ENCODE measurements at places on chromosomes 11 and 22. TPM values are rescaled to one million over a fixed set of nuclear protein-coding genes. Genes with fewer than 3 reads are reported as not detected.

DNA sequence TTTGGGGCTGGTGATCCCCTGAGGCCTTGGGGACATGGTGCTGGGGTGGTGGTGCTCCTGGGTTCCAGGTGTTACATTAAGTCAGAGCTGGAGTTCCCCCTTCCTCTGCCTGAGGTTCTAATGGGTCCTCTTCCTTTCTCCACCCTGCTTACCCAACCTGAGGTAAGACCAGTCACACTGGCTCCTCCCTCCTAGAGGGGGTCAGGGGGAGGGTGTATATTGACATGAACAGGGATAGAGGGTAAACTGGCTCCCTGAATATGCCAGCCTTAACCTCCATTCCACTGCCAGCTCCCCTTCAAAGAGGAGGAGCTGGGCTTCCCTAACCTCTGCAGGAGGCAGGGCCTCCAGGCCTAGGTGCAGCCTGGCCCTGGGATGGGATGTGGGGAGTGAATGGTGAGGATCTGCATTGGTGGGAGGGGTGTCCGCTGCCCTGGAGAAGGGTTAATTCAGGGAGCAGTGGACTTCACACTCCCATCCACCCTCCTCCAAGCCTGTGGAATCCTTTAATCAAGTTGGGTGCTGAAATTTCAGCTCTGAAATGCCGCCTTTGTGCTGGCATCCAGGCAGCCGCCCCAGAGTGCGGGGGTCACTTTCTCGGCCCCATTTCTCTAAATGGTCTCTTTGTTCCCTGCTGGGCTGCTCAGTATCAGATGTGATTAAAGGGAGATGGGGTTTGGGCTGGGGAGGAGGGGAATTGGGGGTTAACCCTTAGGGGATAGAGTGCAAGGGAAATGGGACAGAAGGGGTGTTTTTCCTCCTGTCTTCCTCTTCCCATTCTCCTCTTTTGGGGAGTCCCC, 15.2 kb downstream of the POLR2F start:
- DNase-seq = no peak

- DNase-seq = peak; percentile 89
Observed at GRCh38 chr11:67468759-67469507, at the start of gene TMEM134. TSS of gene TMEM134 (minus strand) at chr11:67469251. CDS start at chr11:67469192, 59 bp downstream.

DNA sequence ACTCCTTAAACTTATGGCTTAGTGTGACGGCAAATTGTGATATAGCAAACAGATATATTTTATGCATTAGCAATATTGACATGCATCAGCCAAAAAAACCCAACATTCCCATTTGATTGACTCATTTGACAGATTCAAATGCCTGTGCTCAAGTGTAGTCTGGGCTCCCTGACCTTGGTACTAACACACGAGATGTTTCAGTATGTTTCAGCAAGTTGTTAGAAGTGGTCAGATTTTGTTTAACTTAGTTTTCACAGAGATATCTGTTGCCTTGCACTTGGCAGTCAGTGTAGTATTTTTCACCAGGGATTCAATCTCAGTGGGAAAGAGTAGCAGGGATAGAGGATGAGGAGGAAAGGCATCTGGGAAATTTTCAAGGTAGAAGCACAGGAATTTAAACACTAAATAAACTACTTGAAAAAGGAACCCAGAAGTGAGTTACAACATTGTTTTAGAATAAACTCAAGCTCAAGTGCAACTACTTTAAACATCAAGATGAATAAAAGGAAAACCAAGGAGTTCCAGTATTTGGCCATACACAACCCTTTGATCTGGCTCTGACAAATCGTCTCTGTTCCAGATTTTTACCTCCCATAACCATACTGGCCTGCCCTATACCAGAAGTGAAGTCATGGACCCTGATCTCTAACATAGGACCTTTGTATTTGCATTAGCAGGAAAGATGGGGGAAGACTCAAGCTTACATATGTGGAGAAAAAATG, 56.5 kb upstream of the BLID start:
- no peak for DNase-seq

- no peak for DNase-seq
Observed at GRCh38 chr22:40107851-40108378, 69.8 kb upstream of the TNRC6B start.

DNA sequence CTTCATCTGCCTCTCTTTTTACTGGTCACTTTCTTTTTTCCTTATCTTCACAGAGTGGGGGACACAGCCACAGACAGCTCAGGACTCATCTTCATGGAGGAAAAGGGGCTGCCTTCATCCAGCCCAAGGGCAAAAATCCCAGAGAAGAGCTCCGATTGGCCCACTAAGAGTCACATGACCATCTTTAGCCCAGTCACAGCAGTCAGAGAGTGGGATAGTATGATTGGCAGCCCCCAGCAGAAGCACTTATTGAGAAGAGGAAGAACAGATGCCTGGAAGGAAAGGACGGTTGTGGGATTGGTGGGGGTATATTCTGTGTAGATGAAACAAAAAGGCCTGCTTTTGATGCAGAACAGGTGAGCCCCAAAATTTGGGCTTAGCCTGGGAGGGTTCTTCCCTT, 77.8 kb downstream of the MN1 start:
- DNase-seq = no peak

DNA sequence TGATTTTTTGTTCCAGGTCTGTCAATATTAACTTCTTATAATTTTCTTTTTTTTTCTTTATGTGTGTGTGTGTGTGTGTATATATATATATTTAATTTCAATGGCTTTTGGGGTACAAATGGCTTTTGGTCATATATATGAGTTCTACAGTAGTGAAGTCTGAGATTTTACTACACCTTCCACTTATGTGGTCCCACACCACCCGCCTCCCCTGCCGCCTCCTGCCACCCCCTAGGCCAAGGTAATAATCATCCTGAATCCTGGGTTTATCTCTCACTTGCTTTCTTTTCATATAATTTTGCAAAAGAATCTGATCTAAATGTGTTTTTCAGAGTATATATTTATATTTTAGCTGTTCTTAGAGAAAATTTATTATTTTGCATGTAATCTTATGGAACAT, 11.1 kb downstream of the NEAT1 start:
- no peak for DNase-seq

DNA sequence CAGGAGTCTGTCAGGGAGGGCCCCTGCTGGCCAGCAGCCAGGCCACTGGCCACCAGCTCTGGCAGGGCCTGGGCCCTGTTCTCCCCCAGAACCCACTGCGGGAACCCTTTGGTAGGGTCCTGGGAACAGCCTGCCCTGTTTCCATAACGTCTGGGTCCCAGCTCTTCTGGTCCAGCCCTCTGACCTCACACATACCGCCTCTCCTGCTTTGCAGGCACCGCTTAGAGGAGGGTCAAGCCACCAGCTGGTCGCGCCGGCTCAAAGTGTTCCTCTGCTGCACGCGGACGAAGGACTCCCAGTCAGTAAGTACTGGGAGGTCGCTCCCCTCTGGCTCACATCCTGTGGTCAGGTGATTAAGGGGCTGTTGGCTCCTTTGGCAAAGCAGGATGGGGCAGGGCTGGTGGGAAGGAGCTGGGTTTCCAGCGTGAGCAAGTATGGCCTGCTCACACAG, 26.6 kb upstream of the MYRF start:
- DNase-seq = no peak

DNA sequence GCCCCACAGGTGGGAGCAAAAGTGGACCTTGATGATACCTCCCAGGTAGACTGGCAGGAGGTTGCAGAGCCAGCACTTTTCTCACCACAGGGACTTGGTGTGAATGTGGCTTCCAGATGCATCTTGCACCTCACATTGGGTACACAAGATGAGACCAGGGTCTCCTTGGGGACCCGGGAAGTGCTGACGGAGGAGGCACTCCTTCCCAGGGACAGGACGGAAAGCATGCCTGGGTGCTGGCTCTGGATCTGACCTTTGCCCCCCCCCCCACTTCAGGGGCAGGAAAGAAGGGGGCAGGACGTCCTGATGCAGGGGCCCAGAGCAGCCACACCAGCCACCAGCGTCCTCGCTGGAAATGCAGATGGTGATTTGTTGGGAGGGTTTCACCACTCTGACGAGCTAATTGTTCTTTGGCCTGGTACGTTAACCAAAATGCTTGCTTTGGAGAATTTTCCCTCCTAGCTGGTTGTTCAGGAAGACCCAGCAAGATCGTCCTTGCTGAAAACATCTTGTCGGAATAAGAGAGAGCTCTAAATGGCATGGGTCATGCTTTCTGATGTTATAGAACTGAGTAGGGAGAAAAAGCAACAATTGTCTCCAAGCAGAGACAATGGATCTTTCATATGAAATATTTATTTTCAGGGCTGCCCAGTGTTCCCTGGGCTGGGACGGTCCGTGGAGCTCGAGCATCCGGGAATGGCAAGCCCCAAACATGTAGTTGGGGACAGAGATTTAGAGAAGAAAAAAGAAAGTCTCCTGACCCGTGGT, 74.4 kb upstream of the PPARA start:
- no peak for DNase-seq

GRCh38 chr22:49825944-49826602, 1.6 kb downstream of the BRD1 start:
- no peak for DNase-seq

DNA sequence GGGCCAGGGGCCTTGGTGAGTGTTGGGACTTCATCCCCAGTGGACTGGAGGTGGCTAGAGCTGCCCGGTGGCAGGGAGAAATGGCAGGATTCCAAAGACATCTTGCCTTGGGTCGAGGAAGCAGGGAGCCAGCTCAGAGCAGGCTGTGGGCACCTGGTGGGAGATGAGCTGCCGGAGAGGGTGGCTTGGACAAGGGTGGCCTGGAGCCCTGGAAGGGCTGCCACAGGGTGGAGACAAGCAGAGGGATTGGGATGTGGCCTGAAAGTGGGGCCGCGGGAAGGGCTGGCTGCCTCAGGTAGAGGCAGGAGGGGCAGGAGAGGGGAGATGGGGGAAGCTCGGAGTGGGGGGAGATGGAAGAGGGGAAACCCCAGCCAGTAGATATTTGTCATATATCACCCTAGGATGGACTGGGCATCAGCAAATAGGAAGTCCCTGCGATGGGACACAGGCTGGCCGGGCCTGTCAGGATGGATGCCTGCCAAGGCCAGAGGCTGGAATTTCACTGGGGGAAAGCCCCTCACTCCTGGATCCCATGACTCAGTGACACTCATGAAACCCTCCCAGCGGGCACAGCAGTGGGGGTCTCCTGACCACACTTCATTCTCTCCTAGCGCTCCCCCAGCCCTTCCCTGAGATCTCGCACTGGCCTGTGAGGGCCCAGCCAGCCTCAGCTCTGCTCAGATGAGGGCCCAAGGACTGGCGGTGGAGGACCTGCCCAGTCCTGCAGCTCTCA, 72.0 kb upstream of the SHISAL1 start:
- DNase-seq = no peak

GRCh38 chr22:36395055-36395849, 7.5 kb upstream of the MYH9 start:
- no peak for DNase-seq

GRCh38 chr22:42747701-42748513, 27.2 kb upstream of the A4GALT start:
- no peak for DNase-seq

GRCh38 chr11:80061056-80061455, 620.2 kb upstream of the TENM4 start:
- DNase-seq = no peak

GRCh38 chr11:47234669-47235100, 13.9 kb downstream of the ACP2 start:
- DNase-seq = no peak

GRCh38 chr11:69127081-69127850, 28.5 kb upstream of the SMIM38 start:
- DNase-seq = no peak

DNA sequence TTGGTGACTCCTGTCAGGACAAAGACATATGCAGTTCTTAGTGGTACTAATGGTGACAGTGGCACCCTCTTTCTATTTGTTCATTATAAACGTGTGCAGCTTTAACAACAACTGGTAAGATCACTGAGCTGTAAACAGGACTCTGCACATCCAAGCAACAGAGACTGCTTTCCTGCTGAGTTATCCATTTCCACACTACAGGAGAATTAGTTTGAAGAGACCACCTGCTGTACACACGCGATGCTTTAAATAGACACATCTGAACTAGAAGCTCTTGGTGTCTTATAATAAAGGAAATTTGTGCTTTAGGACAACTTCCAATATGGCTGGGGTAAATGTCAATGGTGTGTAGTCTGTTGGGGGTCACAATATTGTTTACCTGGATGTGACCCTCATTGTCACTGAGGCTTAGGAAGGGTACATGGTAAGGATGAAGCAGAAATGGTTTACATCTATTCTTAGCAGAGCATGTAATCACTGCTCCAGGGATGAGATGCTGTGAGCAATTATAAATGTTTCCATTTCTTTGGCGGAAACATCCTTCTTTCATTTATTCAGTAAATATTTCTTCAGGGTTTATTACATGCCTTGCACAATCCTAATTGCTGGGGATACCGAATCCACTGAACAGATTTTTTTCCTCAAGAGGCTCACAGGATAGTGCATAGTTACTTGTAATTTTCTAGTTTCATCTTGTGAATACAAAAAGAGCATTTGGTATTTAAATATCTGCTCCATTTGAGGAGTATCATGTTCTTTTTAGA, 354.0 kb upstream of the CCDC90B start:
- DNase-seq = no peak

- DNase-seq = peak; percentile 27
Observed at GRCh38 chr11:19905280-19905853, 192.7 kb downstream of the NAV2 start.

DNA sequence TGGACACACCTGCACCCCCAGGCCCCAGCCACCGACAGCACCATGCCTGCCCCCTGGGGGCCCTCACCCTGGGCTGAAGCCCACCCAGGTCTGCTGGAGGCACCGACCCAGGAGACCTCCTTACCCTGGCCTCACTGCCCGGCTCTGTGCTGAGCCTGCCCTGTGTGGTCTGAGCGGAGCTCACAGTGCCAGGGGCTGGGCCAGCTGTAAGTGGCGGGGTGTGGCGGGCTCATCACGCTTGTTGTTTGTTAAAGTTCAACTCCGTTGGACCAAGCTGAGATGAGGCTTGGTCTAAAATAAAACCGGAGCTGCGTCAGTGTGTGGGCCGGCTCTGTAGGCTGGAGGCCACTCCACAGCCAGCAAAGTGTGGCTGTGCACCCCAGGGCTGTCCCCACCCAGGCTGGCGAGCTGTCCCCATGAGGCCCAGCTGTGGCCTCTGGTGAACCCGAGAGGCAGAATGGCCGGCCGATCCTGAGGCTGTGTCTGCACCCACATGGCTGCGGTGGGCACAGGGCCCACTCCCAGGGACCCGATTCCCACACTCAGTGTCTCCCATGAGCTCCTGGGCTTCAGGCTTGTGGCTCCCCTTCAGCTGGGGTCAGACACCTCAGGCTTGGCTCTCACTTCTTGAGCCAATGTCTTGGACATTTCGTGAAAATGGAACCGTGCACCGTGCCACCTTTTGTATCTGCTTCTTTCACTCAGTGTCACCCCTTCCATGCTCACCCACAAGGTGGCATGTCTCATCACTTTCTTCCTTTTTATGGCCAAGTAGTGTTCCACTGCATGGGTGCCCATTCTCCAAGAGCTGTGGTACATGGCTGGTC, 137.9 kb downstream of the CTTN start:
- DNase-seq = no peak

GRCh38 chr22:41447435-41448188, 1.0 kb upstream of the TOB2 start:
- peak; percentile 71 for DNase-seq

The OR5J2 gene
- not detected for polyA plus RNA-seq

The GLYAT gene
- 151 TPM for polyA plus RNA-seq

The SYT9 gene
- 5.0 TPM for polyA plus RNA-seq

The RASSF7 gene
- polyA plus RNA-seq = 34.9 TPM

The KIRREL3 gene
- 2.1 TPM for polyA plus RNA-seq

The OR6A2 gene
- polyA plus RNA-seq = 0.07 TPM

The RASD2 gene
- 1.5 TPM for polyA plus RNA-seq

The OR51B2 gene
- not detected for polyA plus RNA-seq

The IRAG1 gene
- polyA plus RNA-seq = 12.0 TPM

The CDKN1C gene
- polyA plus RNA-seq = 90.1 TPM

The PTGDR2 gene
- polyA plus RNA-seq = 0.17 TPM

Measured in left kidney (tissue), 8 donors.